ENCODE measurements at places on chromosomes 3 and 15.

DNA sequence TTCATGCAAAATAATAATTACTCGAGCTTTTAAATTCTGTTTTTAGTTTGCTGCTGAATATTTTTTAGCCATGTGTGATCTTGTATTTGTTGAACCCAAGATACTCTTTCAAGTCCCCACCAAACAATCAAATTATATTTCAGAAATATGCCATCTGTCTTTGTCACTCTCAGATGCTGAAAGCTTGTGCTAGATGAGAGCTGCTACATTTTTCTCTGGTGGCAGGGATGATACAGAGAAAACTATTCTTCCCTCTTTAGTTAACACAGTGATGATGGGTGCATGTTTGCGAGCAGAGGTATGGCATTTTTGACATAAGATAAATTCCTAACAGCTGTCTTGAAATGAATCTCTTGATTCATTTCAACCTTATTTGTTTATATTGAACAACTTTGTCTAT is 100.6 kb upstream of the NPHP3 start:
- no peak for DNase-seq

DNA sequence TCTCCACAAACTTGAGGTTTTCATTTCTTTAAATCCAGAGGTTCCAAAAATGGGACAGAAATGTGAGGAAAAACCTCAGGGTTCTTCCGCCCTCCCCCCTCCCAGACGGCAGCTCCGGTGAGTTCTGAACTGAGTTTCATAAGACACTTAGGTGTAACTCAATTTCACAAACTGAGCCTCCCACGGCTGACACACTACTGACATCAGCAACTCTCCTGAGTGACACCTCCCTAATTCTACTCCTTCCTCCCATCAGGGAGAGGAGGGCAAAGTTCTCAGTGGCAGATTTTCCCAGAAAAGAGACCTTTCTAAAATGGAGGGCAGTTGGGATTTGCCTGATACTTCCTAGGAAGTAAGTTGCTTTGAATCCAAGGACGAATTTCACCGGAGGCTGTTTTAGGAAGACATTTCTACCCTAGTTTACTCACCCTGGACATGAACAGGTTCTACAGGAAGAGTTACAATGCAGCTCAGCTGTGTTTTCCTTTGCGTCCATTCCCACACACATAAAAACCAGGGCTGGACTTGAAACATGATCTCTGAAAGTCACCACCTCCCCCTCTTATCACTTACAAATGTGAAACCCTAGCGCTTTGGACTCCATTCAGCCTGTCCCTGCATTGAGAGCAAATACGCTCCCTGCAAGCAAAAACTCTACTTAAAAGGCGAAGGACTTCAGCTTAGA is 78.1 kb upstream of the LMOD3 start:
- peak; percentile 81 for DNase-seq

DNA sequence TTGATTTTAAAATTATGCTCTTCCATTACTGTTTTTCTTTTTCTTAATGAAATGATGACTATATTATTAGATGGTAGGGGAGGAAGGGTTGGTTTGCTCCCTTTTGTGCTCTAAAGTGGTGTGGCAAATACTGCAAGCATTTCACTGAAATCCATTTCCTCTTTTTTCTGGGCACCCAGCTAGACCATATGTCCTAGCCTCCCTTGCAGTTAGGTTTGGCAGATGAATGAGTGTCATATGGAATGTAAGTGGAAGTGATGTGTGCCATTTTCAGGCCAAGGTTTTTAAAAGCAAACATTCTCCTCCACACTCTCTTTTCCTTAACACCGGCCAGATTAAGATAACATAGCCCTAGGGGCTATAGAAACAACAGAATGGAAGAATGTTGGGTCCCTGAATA is 363.0 kb downstream of the FGF12 start:
- DNase-seq: no peak

DNA sequence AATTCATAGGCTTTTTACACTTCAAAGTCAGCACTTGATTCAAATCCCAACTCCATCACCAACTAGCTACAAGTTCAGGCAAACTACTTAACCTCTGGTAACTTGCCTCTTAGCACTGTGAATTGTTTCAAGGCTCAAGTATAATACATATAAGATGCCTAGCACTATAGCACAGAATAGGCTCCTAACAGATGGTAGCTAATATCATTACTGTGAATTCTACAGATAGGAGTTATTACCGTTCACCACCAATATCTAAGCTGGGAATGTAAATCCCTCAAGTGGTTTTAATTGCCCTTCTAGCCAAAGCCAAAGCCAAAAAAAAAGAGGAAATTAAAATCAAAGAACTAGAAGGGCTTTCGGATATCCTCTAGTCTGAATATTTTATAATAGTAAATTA is 15.4 kb downstream of the DLG1 start:
- no peak for DNase-seq

- DNase-seq: no peak
Measured at GRCh38 chr15:33985287-33985686, 17.0 kb downstream of the CHRM5 start.

GRCh38 chr15:62352817-62353216 is 187.7 kb upstream of the C2CD4B start:
- no peak for DNase-seq

GRCh38 chr3:193816656-193817311 is 223.8 kb downstream of the OPA1 start:
- peak; percentile 74 for DNase-seq

- DNase-seq: no peak
Measured at GRCh38 chr15:70555713-70556112, 207.6 kb downstream of the UACA start.

DNA sequence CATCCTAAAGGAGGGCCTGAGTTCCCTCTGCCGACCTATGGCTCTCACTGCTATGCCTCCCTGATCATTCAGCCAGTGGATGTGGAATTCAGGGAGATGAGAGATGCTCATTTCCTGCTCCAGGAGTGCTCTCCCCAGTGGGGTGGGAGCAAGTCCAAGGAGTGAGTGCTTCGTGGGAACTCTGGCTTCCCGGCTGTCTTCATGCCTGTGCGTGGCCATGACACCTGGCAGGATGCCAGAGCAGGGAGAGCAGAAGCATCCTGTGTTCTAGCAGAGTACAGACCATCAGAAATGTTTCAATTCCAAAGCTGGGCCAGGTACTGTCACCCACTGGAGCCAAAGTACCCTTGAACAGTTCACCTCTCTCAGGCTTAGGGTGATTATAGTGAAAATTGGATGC is 45.1 kb downstream of the APH1B start:
- no peak for DNase-seq

DNA sequence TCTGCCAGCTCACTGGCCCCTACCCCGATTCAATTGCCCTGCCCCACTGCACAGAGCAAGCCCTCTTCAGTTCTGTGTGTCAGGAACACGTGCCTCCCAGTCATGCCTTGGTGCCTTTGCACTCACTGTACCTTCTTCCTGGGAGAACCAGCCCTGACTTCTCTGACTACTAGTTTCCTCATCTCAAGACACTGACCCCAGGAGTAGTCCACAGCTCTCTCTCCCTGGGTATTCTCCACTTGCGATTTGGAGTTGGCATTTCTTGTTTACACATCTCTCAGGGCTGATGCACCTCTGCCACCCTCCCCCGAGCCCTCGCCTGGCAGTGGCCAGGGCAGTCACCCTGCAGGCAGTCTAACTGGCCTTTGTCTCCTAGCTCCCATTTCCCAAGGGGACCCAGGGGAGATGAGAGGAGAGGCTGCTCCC is 5.7 kb downstream of the CISH start:
- no peak for DNase-seq

DNA sequence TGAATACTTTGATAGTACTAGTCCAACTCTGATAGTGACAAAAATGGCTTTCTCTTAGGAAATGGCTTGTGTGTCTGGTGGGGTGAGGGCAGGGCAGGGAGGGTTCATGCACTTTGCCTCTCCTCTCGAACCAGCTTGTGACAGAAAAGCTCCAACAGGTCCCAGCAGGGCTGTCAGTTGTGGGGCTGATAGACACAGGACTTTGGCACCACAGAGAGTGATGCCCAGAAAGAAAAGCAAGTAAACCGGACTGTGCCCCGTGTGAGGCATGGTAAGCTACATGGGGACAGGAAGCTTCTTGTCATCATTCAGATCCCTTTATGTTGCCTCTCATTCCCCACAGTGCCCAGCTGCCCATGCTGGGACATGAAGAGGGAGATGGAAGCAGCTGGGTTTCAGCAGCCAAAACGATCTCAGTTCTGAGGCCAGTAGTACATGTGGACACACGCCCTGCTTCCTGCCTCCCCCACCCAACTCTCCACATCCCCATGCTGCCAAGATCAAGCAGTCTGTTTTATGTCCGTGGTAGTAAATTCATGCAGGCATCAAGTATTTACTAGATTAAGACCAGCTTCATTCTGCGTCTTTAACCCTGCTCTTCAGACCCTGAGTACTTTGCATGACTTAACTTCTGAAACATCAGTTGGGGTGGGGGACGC is 29.7 kb upstream of the LIPC start:
- DNase-seq: no peak

DNA sequence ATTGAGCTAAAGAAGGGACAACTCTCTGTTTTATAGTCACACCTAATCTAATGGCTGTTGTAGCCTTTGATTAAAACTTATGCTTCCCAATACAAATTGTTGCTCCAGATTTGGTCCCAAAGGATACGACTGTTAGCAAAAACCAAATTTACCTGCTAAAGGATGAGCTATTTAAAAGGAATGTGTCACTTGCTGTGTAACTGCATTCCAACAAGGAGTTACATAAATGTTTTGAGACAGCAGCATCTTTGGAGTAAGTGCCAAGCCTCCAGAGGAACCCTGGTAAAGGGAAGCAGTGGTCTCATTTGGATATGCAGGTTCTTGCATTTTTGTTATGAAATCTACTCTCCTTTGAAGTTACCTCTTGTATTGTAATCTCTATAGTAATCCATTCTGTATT is 233.3 kb downstream of the THSD4 start:
- DNase-seq: no peak

GRCh38 chr3:188575501-188575900 is 421.5 kb downstream of the LPP start:
- DNase-seq: no peak

GRCh38 chr3:130800829-130801228 is 54.2 kb upstream of the PIK3R4 start:
- DNase-seq: no peak

DNA sequence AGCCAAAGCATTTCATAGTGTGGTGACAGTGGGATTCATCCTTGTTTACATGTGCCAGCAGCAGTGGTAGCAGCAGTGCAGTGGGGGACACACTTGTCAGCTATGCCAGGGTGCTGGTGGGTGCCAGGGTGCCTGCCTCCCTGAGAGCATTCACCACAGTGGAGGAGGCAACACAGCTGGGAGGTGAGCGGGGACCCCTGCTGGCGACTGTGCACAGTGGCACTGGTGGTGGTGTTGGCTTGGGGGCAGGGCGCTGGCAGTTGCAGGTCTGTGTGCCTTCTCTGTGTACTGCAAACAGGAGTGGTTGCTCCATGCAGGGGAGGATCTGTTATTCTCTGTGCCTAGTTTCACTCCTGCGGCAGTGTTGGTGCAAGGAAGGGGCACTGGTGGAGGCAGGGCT is 41.2 kb downstream of the CEP63 start:
- DNase-seq: no peak

GRCh38 chr3:178485756-178486155 is 50.5 kb upstream of the KCNMB2 start:
- no peak for DNase-seq

DNA sequence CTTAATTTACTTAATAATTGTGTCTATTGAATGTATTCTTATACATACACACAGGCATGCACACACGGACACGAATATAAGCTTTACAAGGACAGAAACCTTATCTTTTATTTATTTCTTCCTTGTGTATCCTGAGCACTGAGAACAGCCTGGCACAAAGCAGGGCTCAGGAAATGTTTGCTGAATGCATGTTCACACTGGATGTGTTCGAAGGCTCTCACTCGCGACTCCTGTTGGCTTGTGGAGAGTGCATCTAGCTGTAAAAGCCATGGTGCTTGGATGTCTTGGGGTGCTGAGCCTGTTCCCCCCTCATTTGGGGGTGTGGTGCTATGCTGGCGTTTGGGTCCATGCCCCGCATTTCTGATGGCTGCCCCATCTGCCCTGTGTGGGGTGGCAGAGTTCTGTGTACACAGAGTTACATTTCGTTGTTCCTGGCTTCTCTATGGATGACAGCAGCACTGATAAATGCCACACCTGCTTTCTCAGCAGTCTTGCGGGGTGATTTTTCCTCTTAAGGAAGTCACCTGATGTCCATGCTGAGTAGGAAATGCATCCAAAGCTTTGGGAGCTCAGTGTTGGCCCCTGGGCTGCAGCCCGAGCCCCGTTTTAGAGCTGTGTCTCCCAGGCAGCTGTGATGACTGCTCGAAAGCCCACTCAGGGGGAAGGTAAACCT is 148.5 kb downstream of the IGF1R start:
- no peak for DNase-seq

All from left renal cortex interstitium (tissue), 4 donors.